ENCODE measurements at places on chromosomes 4 and X.

GRCh38 chrX:18490806-18491555, 65.6 kb downstream of the CDKL5 start:
- no peak for DNase-seq

DNA sequence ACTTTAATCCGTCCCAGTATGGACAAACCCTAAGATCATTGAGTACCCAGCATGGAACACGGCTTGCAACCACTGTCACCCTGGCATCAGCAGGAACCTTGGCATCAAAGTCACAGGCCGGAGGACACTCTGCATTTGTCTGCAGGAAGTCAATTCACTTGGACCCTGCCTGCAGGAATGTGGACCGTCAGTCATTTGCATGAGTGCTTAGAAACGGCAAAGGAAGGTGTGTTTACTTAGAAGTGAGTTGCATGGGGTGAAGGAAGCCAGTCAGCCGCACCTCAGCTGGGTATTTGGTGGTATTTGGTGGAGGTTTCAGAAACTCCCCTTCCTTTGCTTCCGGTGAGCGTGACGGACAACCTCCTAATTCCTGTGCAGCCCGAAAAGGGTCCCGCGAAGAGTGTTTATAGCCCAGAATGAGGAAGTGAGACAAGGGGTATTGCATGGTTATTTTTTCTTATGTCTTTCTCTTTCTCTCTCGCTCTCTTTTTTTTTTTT, 15.5 kb downstream of the P2RY8 start:
- peak; percentile 69 for DNase-seq

GRCh38 chr4:7034262-7035081, 8.7 kb upstream of the TADA2B start:
- no peak for DNase-seq

GRCh38 chr4:128107766-128108165, 46.7 kb downstream of the LARP1B start:
- no peak for DNase-seq

DNA sequence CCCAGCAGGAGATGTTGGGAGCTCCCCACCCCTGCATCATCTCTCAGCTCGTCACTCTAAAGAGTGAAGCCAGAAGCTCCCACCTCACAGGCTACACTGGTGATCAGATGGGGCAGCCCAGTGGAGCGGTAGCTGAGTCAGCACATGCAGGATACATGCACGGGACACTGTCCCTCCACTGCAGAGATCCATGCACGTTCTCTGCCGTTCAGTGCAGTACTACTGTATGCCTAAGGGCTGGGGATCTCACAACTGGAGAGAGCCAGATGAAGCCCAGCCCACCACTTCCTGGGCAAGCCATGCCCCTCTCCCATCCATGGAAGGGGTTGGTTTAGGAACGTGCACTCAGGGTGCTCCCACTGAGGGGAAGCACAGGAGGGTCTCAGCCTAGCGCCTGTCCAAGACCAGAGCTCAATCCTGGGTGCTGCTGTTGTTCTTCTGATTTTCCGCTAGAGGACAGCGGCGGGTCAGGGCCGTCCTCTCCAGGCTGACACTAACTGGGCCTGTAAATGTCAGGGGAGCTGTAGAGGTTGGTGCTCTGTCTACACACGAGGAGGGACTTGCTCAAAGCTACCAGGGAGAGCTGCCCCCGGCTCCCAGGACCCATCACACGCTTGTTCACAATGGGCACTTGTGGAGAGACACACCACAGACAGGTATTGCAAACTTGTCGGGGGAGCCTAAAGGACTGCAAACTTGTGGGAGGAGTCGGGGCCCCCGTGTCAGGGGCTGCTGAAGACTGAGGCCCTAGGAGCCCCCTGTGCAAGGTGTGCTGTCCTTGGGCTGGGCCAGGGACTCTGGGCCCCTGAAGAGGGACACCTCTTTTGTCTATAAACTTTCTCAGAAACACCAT, 18.2 kb upstream of the ABLIM2 start:
- DNase-seq: peak; percentile 42

- no peak for DNase-seq
Observed at GRCh38 chr4:95061220-95061619, 303.5 kb downstream of the BMPR1B start.

DNA sequence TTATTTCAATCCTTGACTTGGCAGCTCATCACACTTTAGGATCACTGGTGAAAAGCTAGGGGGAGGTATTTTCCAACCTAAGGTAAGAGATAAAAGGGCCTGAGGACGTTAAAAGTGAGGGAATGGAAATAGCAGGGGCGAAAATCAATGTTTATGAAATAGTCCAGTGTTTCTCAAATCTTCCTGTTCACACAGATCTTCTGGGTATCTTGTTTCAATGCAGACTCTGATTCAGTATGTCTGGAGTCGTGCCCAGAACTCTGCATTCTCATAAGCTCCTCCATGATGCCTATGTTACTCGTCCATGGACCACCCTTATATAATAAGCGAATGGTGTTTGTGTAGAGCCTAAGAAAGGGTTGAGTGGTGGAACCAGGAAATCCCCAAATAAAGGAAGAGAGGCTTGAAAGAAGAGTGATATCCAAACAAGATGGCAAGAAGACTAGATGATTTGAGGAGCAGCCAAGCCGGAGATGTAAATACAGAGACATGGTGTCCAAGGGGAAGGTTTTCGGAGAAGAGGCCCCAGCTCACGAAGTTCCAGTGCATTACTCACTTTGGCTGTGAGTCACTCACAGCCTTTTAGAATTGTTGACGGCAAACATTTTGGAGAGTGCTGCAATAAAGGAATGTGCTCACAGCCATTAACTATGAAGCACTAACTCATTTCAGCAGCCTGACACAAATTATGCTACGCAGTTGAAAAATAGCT, 215.6 kb upstream of the PPARGC1A start:
- DNase-seq: no peak

Data from stimulated activated CD4-positive, alpha-beta T cell treated with anti-CD3 and anti-CD28 coated beads, Interleukin-4, amount 100 ng/mL, for 24 hours (primary cell).